ENCODE measurements at places on chromosomes 12 and 14. TPM values are rescaled to one million over a fixed set of nuclear protein-coding genes. Genes with fewer than 3 reads are reported as not detected.

Gene APOF
- total RNA-seq = 2.2 TPM

Gene SERPINA10
- total RNA-seq = 1.2 TPM

Gene TTC9
- total RNA-seq = 0.96 TPM

Gene C12orf76
- 28.6 TPM for total RNA-seq

Gene IKBIP
- 66.4 TPM for total RNA-seq

Gene CKB
- 239 TPM for total RNA-seq

Gene ABCD2
- 0.72 TPM for total RNA-seq

Gene IL31
- not detected for total RNA-seq

Gene KLHDC1
- total RNA-seq = 36.8 TPM

Gene RFX4
- total RNA-seq = 2.2 TPM

Gene KCNK10
- total RNA-seq = 2.9 TPM

Gene SRRM4
- 0.96 TPM for total RNA-seq

Gene KRT85
- not detected for total RNA-seq

Gene ENDOU
- 2.9 TPM for total RNA-seq

Gene TMEM253
- total RNA-seq = not detected

Gene TAS2R8
- 1.7 TPM for total RNA-seq

Gene LUM
- 4,507 TPM for total RNA-seq

All from umbilical cord (tissue), 2 donors.